Activated CD8-positive, alpha-beta memory T cell treated with anti-CD3 and anti-CD28 coated beads for 1 hour (primary cell): ENCODE measurements at places on chromosomes 3 and 15.

- no peak for DNase-seq
Observed at GRCh38 chr3:19273091-19273490, 124.8 kb downstream of the KCNH8 start.

- no peak for DNase-seq
Observed at GRCh38 chr15:62306851-62307504, 141.9 kb upstream of the C2CD4B start.

DNA sequence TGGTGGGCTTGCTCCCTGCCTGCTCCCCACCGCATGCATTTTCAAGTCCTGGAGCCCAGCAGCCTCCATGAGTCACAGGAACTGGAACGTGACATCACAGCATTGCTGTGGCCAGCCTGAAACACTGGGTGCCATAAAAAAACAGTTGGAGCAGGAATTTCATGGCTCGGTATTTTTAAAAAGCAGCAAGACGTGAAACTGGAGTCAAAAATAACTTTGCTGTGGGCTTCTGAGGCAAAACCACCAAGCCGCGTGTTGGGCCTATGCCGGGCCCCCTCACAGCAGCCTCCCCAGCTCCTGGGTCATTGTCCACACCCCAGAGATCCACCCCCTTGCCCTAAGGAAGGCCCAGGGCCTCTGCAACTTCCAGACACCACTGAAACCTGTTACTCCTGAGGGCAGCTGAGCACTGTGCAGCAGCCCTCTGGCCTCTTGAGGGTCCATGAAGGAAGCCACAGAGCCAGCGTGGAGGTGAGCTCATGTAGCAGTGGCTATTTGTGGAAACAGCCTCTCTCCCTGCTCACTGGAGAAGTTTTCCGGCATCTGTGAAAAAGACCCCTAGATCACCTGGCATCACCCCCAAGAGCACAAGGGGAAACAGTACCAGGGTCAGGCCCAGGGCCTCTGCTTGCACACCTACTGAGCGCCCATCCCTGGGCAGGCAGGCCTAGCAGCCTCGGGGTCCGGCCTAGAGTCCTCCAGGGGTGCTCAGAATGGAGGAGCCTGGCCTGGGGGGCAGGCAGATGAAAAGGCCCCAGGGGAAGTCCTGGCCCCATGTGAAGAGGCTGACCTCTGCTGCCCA is 34.0 kb upstream of the DUSP7 start:
- no peak for DNase-seq

DNA sequence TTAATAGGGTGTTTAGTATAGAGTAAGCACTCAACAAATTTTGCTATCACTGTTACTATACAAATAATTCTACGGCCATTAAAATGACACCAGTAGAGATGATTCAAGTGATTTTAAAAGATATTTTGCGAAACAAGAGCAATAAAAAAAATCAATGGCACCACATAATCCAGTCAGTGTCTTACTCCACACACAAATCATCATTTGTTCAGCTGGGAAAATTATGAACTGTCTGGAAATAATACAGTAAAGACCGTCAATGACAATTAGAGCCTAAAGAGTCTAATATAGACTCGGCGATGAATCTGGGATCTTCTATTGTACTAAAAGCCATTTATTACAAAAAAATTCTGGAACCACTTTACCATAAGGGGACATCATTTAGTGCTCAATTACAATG is 270.5 kb downstream of the ARRDC4 start:
- no peak for DNase-seq

DNA sequence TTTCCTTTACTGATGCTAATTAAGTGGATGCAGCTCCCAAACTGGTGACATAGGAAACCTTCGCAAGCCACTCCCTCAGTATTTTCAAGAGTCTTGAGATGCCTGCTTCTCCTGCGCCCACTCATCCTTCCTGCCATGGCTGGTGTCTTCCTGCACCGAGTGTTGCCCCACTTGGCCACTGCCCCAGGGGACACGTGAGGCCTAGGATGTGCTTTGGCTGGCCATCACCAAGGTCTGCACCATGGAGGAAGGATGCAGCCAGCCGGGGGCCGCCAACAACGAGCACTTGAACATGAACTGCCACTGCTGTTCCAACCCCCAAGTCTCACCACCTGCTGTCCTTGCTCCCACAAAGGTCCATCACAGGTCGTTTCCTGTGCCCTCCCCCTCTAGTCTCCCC is 34.1 kb downstream of the EPHB3 start:
- no peak for DNase-seq

- no peak for DNase-seq
Observed at GRCh38 chr3:50333744-50334328, 5.8 kb upstream of the TUSC2 start.

GRCh38 chr3:114418107-114418506 is 124.3 kb downstream of the TIGIT start:
- no peak for DNase-seq

- no peak for DNase-seq
Observed at GRCh38 chr15:22884344-22884743, 45.9 kb downstream of the NIPA2 start.

- DNase-seq, result no peak
Observed at GRCh38 chr3:24538891-24539290, 44.2 kb upstream of the THRB start.

DNA sequence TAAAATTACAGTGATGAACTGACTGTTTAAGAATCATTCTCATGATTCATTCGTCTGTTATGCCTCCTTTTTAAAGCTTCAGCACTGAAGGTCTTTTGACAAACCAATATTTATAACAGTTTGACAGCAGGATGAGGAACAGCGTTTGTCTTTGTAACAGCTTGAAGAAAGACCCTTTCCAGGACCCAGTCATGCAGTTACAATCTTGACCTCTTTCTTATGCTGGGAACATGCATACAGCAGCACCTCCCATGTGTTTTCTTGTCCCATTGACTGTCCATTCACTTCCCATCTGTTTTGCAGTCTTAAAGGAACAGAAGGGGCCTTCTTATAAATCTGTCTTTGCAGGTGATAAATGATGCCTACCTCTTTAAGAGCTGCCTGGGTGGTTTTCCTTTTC is 87.2 kb downstream of the OPA1 start:
- DNase-seq, result no peak
